Coronary artery (tissue), 2 donors: ENCODE measurements at places on chromosomes 6 and 20.
A peak's percentile ranks its signal among the peaks of the same experiment; 100 is the strongest.

- DNase-seq, result no peak
Measured at GRCh38 chr6:74607934-74608333, 597.9 kb downstream of the COL12A1 start.

DNA sequence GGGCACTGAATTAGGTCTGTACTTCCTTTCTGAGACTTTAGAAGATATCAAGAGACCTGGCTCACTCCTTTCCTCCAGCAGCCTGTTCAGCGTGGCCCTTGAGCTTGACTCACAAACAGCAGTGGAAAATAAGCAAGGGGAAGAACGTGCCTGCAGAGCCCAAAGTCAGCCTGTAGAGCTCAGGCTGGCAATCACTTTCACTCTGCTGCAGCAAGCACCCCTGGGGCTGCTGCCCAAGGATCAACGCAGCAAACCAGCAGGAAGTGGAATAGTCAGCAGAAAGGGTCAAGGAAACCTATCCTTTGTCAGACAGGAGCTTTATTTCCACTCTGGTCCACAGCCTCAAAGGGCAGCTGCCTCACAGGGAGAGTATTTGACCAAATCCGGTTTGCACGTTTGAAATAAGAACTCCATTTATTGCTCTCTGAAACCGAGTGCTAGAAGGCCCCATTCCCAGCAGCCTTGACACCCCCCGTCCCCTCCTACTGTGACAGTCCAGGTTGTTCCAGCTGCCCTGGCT is 77.4 kb downstream of the PRDM1 start:
- DNase-seq, result no peak

- DNase-seq, result no peak
Measured at GRCh38 chr6:151285122-151285521, 45.4 kb downstream of the AKAP12 start.

GRCh38 chr20:1995531-1996310 is 1.9 kb upstream of the PDYN start:
- DNase-seq, result peak; percentile 19
